ENCODE measurements at places on chromosomes 12 and 14. TPM values are rescaled to one million over a fixed set of nuclear protein-coding genes. Genes with fewer than 3 reads are reported as not detected.

DNA sequence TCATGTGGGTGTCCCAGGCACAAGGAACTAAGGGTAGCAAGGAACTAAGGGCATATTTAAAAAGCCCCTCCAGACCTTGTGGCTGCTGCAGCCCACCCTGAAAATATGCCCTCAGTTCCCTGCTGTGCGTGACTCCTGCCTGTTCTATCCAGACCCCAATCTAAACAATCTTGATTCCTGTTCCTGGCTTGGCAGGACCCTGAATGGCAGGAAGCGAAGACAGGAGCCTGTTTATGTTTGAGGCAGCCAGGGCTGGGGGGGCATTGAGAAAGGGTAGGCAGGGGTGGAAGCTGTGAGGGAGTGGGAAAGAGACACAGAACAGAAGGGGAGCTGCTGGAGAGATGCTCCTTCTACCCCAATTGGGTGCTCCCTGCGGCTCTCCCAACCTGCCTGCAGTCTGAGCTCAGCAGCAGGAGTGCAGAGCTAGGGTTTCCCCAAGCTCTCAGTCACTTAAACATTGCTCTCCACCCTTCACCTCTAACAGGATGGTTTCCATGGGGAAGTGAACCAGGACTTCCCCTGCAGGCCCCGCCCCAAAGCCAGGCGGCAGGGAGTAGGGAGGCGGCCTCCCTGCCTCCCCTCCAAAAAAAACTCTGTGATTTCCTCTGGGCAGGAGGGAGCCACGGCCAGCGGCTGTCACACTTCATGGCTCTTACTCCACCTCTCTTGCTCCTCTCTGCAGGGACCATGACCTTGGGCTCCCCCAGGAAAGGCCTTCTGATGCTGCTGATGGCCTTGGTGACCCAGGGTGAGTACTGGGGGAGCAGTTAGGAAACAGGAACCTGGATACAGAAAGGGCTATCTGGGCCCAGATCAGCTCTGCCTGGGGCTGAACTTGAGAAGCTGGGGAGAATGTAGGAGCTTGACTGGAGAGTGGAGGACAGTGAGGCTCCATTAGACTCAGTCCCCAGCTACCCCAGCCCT, 4.7 kb downstream of the ACVRL1 start:
- H3K36me3 ChIP-seq, result no peaks in the 10 kb centered on the region
- peaks cover 26% of the 10 kb centered on the region for H3K27me3 ChIP-seq
- no peaks in the 10 kb centered on the region for H3K4me1 ChIP-seq
- H3K27ac ChIP-seq, result no peak overlapping the region
- H3K4me3 ChIP-seq, result no peak overlapping the region

DNA sequence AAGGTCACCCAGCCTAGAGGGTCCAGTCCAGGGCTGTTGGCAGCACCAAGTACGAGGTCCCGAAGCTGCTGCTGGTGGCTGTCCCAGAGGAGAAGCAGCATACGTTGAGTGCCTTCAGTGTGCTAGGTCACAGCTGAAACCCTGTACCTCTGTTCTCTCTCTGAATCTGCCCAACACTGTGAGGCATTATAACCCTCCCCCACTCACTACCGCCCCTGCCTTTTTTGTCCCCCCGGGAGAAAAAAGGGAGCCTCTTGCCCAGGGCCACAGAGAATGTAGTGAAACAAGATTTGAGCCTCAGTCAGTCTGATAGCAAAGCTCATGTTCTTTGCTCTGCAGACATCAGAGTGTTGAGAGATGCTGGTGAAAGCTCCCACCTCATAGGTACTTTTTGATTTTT, 53.4 kb downstream of the PPP2R5C start:
- H3K4me1 ChIP-seq, result peaks cover 89% of the 10 kb centered on the region
- no peak for DNase-seq
- peaks cover 31% of the 10 kb centered on the region for H3K36me3 ChIP-seq
- H3K27ac ChIP-seq, result peak overlapping the region; percentile 96
- no peaks in the 10 kb centered on the region for H3K27me3 ChIP-seq
- H3K4me3 ChIP-seq, result peak overlapping the region; percentile 83

The WSCD2 gene
- total RNA-seq, result not detected

The DDN gene
- total RNA-seq, result 1.1 TPM
